PC-9 (cell line): ENCODE measurements at places on chromosomes 16 and 17.

- H3K4me1 ChIP-seq: peaks cover 11% of the 10 kb centered on the region
- H3K27me3 ChIP-seq: peaks cover 16% of the 10 kb centered on the region
- no peaks in the 10 kb centered on the region for H3K36me3 ChIP-seq
- DNase-seq: no peak
- H3K4me3 ChIP-seq: peak overlapping the region; percentile 83; the same call in 1 of the 2 replicates
These were observed 721 bp upstream of the WWOX start for GRCh38 chr16:78098595-78099270.

DNA sequence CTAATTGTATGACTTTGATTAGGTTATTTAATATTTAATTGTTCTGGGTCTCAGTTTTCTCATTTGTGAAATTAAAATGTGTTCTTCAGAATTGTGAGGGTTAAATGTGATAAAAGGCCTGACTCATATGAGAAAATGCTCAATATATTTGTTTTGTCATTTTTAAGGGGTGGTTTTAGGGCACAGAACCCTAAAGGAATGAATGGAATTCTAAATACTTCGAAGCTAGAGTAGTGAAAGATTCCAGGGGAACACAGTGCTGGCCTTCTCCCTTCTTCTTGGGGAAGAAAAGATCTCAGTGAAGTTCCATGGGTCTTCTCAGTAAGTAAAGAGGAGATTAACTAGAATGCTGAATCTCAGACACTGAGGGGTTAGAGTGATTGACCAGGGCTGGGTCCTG lies 3.9 kb upstream of the SMPD3 start:
- no peaks in the 10 kb centered on the region for H3K36me3 ChIP-seq
- H3K4me3 ChIP-seq: no peak overlapping the region
- H3K27ac ChIP-seq: peak overlapping the region; percentile 49
- no peaks in the 10 kb centered on the region for H3K27me3 ChIP-seq
- peaks cover 30% of the 10 kb centered on the region for H3K4me1 ChIP-seq

GRCh38 chr16:82510789-82511305 lies 115.9 kb upstream of the CDH13 start:
- H3K27me3 ChIP-seq: peaks cover 24% of the 10 kb centered on the region; the same call in 1 of the 2 replicates
- H3K4me1 ChIP-seq: no peaks in the 10 kb centered on the region
- no peak for DNase-seq
- H3K4me3 ChIP-seq: no peak overlapping the region
- no peak overlapping the region for H3K27ac ChIP-seq
- H3K36me3 ChIP-seq: no peaks in the 10 kb centered on the region

GRCh38 chr17:75721463-75722011 lies 278 bp downstream of the ITGB4 start:
- DNase-seq: no peak
- peaks cover 28% of the 10 kb centered on the region for H3K4me1 ChIP-seq
- H3K27ac ChIP-seq: peak overlapping the region; percentile 38
- H3K36me3 ChIP-seq: peaks cover 19% of the 10 kb centered on the region
- no peaks in the 10 kb centered on the region for H3K27me3 ChIP-seq
- peak overlapping the region; percentile 96 for H3K4me3 ChIP-seq

DNA sequence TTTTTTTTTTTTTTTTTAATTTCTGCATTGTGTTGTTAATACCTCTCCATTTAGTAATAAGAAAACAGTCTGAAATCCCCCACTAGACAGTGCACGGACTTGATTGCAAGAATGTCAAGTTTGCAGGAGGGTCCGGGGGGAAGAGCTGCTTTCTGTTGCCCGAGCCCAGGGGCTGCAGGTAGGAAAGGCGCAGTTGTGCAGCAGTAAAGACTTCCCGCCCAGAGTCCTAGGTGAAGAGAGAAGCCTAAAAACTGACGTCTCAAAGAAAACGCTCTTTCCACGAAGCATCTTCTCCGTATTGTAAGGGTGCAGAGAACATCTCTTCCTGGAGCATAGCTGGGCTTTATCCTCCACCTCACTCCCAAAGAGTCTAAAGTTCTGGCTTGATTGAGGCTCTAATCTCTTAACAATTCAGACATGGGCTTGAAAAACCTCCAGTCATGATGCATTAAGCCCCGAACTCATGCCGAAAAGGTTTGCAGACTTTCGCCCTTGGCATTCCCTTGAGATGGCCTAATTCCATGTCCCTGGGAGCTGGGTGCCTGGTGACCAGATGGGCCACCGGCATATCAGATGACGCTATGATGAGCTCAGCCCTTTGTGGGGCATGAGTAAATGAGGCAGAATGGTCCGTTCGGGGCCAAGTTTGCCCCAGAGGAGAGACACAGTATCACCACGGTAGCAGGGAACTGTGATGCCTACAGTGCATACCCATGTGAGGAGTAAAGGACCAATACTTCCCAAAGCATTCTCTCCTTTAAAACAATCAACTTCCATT lies 436.2 kb upstream of the ZFHX3 start:
- DNase-seq: no peak
- no peak overlapping the region for H3K27ac ChIP-seq
- peaks cover 55% of the 10 kb centered on the region for H3K27me3 ChIP-seq
- H3K36me3 ChIP-seq: no peaks in the 10 kb centered on the region

GRCh38 chr17:68909066-68909465 lies 46.1 kb downstream of the ABCA8 start:
- no peak overlapping the region for H3K4me3 ChIP-seq
- peak overlapping the region; percentile 22; the same call in 1 of the 2 replicates for H3K27ac ChIP-seq
- peaks cover 8% of the 10 kb centered on the region for H3K4me1 ChIP-seq

GRCh38 chr17:37527249-37527851 lies 37.7 kb downstream of the DUSP14 start:
- no peaks in the 10 kb centered on the region for H3K36me3 ChIP-seq
- no peaks in the 10 kb centered on the region for H3K4me1 ChIP-seq
- peak; percentile 12 for DNase-seq
- no peak overlapping the region for H3K4me3 ChIP-seq
- no peak overlapping the region for H3K27ac ChIP-seq

- no peak for DNase-seq
- H3K36me3 ChIP-seq: no peaks in the 10 kb centered on the region
- no peak overlapping the region for H3K27ac ChIP-seq
- peaks cover 41% of the 10 kb centered on the region for H3K27me3 ChIP-seq
- no peaks in the 10 kb centered on the region for H3K4me1 ChIP-seq
- H3K4me3 ChIP-seq: no peak overlapping the region
These were observed 120.2 kb downstream of the C16orf78 start for GRCh38 chr16:49493836-49494235.

GRCh38 chr17:11991461-11991860 lies 5.8 kb downstream of the ZNF18 start:
- no peaks in the 10 kb centered on the region; the same call in 1 of the 2 replicates for H3K4me1 ChIP-seq
- H3K27me3 ChIP-seq: no peaks in the 10 kb centered on the region
- H3K27ac ChIP-seq: no peak overlapping the region
- no peak for DNase-seq

GRCh38 chr17:49496183-49496866 lies 1.2 kb downstream of the NGFR start:
- H3K4me1 ChIP-seq: no peaks in the 10 kb centered on the region
- H3K27ac ChIP-seq: no peak overlapping the region
- DNase-seq: peak; percentile 63
- H3K27me3 ChIP-seq: peaks cover 53% of the 10 kb centered on the region

DNA sequence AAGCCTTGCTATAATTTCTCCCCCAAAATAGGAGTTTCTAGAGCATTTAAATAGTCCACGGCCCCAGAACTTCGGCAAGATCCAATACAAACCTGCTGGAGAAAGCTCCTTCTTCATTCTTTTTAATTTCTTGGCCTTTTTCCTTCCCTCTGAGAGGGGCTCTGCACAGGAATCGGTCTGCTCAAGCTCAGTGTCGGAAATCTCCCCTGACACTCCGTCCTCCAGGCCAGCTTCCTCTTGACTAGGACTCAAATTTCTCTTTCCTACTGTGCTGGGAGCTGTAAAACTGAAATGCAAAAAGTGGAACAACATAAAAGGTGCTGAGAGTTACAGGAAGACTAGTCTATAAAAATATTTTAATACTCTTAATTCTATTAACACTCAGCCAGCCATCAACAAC lies 183.3 kb downstream of the PARN start:
- no peak overlapping the region for H3K27ac ChIP-seq
- no peaks in the 10 kb centered on the region for H3K4me1 ChIP-seq
- 0 out of 2 replicates have a peak, but pooled peaks cover 3% of the 10 kb centered on the region for H3K36me3 ChIP-seq

DNA sequence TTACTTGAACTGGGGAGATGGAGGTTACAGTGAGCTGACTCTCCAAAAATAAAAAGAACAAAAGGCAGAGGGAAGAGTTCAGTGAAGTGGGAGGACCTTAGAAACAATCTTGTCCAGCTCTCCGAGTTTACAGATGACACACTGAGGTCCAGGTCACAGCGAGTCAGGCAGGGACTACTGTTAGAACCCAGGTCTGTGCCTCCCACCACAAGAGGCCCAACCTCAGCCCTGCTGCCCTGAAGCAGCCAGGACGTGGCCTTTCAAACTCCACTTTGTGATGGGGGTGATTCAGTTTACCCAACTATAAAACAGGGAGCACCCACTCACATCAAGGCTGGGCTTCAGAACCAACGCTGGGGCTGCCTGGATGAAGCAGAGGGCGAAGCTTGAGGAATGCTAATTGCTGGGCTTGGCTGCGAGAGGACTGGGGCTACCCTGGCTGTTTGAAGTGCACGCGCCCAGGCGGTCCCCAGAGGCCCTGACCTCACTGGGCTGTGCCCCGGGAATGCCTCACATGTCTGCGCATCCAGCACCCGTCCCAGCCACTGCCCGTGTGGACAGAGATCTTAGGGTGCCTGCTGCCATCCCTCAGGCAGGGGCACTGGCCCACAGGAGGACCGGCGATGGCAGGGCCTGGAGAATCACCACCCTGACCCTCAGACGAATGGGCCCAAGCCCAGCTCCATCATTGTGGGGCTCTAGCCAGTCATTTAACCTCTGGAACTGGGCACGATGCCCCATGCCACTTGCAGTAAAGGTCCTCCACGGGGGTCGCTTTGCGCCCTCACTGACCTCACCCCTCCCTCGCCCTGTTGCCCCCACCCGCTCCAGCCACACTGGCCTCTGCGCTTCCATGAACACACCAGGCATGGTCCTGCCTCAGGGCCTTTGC lies 11.4 kb downstream of the SLC5A10 start:
- no peak overlapping the region for H3K27ac ChIP-seq
- DNase-seq: no peak
- H3K4me1 ChIP-seq: peaks cover 15% of the 10 kb centered on the region
- H3K4me3 ChIP-seq: no peak overlapping the region
- no peaks in the 10 kb centered on the region for H3K36me3 ChIP-seq
- H3K27me3 ChIP-seq: no peaks in the 10 kb centered on the region

DNA sequence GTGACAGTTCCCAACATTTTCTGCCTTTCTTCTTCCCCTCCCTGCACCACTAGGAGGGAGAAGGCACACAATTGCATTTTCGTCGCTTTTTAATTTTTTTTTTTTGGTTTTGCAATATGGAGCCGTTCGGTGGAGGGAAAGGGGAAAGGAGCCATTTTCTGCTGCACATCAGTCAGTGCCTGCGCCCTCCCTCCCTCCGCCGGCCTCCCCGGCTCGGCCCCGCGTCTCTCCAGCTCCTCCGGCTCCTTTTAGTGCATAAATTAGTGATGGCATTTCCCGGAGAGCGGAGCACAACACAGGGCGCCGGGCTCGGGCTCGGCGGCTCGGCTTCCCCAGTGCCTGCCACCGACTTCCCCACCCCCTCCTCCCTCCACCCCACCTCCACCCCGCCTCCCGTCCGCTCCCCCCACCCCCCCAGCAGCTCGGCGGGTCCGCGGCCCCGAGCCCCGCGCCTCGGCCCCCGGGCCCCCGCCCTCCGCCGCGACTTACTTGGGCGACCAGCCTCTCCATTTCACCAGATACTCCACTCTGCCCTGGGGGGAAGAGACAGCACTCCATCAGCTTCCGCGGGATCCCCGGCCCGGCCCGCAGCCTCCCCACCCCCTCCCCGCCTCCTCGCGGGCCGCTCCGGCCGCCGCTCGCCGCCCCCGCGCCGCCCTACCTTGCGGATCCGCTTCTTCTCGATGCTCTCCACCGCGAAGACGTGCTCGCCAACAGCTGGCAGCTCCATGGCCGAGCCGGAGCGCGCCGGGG lies 542 bp downstream of the CBX4 start:
- H3K36me3 ChIP-seq: no peaks in the 10 kb centered on the region
- H3K27me3 ChIP-seq: peaks cover 4% of the 10 kb centered on the region; the same call in 1 of the 2 replicates
- peak overlapping the region; percentile 86 for H3K4me3 ChIP-seq
- peaks cover 20% of the 10 kb centered on the region for H3K4me1 ChIP-seq
- DNase-seq: no peak
- H3K27ac ChIP-seq: peak overlapping the region; percentile 29; the same call in 1 of the 2 replicates

DNA sequence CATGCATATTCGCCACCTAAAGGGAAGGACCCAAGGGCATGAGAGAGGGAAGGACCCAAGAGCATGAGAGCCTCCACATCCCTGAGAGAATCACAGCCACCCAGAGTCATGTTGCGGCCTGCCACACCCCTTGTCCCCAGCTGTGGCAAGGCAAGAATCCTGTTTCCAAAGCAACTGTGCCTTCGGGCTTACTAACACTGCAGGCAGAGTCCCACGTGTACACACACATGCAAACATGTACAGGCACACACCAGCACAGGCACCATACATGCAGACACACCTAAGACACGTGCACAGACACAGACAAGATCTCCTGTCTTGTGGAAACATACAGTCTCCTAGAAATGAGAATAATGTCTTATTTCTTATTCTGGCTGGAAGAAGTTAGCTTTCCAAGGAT lies 92.4 kb upstream of the CDYL2 start:
- no peaks in the 10 kb centered on the region for H3K36me3 ChIP-seq
- no peak overlapping the region for H3K27ac ChIP-seq
- H3K4me3 ChIP-seq: no peak overlapping the region
- no peaks in the 10 kb centered on the region for H3K4me1 ChIP-seq
- peaks cover 72% of the 10 kb centered on the region for H3K27me3 ChIP-seq

DNA sequence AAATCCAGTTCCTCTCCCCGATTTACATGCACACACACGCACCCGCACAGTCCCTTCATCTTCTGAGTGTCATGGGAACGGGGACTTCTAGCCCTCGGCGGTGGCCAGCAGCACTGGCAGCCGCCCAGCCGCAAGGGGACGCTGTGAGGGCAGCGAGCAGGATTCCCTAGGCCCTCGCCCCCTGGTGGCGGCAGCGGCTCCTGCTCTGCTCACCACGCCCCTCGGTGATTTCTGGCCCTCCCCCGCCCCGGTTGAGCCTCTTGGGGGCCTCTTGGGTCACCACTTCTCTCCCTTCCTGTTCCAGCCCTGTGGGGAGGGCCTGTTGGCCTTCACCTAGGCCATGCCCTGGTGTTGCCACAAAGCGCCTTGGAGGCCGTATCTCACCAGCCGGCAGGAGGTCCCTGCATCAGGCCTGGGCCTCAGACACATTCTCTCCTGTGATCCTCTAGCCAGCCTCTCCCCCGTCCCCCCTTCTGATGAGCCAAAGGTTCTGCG lies 75.2 kb upstream of the KSR1 start:
- no peaks in the 10 kb centered on the region for H3K36me3 ChIP-seq
- H3K4me3 ChIP-seq: no peak overlapping the region
- no peaks in the 10 kb centered on the region for H3K27me3 ChIP-seq
- no peak overlapping the region for H3K27ac ChIP-seq
- DNase-seq: no peak
- peaks cover 46% of the 10 kb centered on the region for H3K4me1 ChIP-seq

- H3K4me1 ChIP-seq: no peaks in the 10 kb centered on the region
- DNase-seq: no peak
- H3K36me3 ChIP-seq: no peaks in the 10 kb centered on the region
- H3K4me3 ChIP-seq: no peak overlapping the region
These were observed 143.7 kb upstream of the RCVRN start for GRCh38 chr17:10048629-10049350.

- no peak for DNase-seq
- H3K27me3 ChIP-seq: peaks cover 18% of the 10 kb centered on the region; the same call in 1 of the 2 replicates
- H3K4me1 ChIP-seq: no peaks in the 10 kb centered on the region
- no peak overlapping the region for H3K4me3 ChIP-seq
These were observed 392.1 kb upstream of the SALL1 start for GRCh38 chr16:51542981-51543815.

- DNase-seq: no peak
- no peaks in the 10 kb centered on the region for H3K36me3 ChIP-seq
- no peaks in the 10 kb centered on the region for H3K27me3 ChIP-seq
These were observed 18.3 kb downstream of the ODF4 start for GRCh38 chr17:8357910-8358309.
